ENCODE measurements at places on chromosomes 1 and 21. TPM values are rescaled to one million over a fixed set of nuclear protein-coding genes. Genes with fewer than 3 reads are reported as not detected.

DNA sequence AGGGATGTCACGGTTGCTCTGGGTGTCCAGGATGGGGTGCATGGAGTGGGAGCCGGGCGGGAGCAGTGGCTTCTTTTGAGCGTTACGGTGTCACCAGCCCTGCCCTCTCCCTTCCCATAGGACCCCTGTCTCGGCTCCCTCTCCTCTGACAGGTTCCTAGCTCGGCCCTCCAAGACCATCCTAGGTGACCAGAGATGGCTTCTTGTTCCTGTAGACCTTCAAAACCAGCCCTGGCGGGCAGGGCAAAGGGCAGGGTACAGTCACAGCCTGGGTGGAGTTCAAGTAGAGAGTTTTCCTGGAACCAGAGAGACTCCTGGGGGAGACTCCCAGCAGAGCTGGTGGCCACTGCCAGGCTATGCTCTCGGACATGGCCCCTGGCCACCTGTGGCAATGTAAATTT lies 345.6 kb upstream of the AJAP1 start:
- no peak overlapping the region for H3K4me3 ChIP-seq
- no peak overlapping the region for H3K27ac ChIP-seq
- DNase-seq, result no peak
- no peaks in the 10 kb centered on the region for H3K27me3 ChIP-seq

- no peaks in the 10 kb centered on the region for H3K27me3 ChIP-seq
- no peak for DNase-seq
- no peak overlapping the region for H3K4me3 ChIP-seq
- no peaks in the 10 kb centered on the region for H3K36me3 ChIP-seq
Observed at GRCh38 chr21:45204395-45204794, 83.3 kb downstream of the POFUT2 start.

DNA sequence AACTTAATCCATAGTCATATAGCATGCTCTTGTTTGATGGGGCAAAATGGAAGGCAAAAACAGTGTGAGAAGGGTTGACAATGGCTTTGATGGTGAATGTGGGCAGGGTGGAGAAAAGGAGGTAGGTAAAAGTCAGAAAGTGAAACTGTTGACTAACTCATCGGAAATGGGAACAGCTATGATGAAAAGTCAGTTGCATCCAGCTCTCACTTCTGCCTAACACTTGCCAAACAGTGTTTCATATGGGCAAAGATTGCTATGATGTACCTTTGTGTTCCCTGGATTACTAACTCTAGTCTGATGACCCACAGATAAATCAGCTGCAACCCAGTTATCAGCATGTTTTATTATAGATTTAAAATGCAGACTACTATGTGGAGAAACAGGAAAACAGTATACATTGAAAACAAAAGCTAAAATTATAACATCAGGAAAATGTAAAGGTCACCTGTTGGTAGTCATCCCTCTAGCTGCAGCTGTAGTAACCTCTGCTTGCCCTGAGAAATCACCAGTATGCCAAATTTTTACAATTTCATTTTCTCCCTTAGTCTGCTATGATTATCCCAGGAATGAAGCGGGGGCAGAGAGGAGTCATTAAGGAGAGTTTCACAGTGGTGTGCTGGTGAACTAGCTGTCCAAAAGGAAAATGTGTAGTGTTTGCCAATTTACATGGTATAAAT lies 11.7 kb downstream of the TNFSF18 start:
- DNase-seq, result no peak
- H3K36me3 ChIP-seq, result no peaks in the 10 kb centered on the region
- no peak overlapping the region for H3K27ac ChIP-seq
- no peaks in the 10 kb centered on the region for H3K4me1 ChIP-seq
- no peak overlapping the region for H3K4me3 ChIP-seq

GRCh38 chr1:205041998-205042910 lies 758 bp upstream of the CNTN2 start:
- no peaks in the 10 kb centered on the region for H3K36me3 ChIP-seq
- peaks cover 93% of the 10 kb centered on the region for H3K27me3 ChIP-seq
- no peak overlapping the region for H3K4me3 ChIP-seq
- DNase-seq, result no peak

- no peaks in the 10 kb centered on the region for H3K27me3 ChIP-seq
- peaks cover 10% of the 10 kb centered on the region for H3K36me3 ChIP-seq
- DNase-seq, result no peak
- H3K4me1 ChIP-seq, result peaks cover 12% of the 10 kb centered on the region
Observed at GRCh38 chr1:183778045-183778444, 26.9 kb upstream of the RGL1 start.

GRCh38 chr1:67679691-67680090 lies 5.3 kb upstream of the GADD45A start:
- no peak overlapping the region for H3K4me3 ChIP-seq
- peaks cover 17% of the 10 kb centered on the region for H3K4me1 ChIP-seq
- no peaks in the 10 kb centered on the region for H3K27me3 ChIP-seq

- no peaks in the 10 kb centered on the region for H3K4me1 ChIP-seq
- no peak for DNase-seq
- no peak overlapping the region for H3K27ac ChIP-seq
- H3K36me3 ChIP-seq, result peaks cover 18% of the 10 kb centered on the region
- no peaks in the 10 kb centered on the region for H3K27me3 ChIP-seq
- H3K4me3 ChIP-seq, result no peak overlapping the region
Observed at GRCh38 chr1:179995576-179995975, 41.0 kb downstream of the CEP350 start.

DNA sequence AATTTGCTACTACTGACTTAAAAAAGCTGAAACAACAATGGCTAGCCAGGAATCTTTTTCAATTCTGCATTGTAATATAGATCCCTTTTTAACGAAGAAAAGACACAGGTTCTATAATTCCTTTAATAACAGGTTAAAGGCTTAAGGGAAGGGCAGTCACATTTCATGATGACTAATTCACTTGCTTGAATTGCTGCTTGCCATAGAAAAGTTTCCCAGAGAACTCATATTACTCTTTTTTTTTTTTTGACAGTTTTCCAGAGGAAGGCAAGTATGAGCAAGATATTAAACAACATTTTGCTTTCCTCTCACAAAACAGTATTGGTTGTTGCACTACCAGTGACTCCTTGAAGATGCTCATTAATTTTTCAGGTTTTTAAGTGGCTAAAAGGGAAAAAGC lies 60.9 kb downstream of the IL23R start:
- H3K4me1 ChIP-seq, result no peaks in the 10 kb centered on the region
- no peak for DNase-seq
- peaks cover 5% of the 10 kb centered on the region for H3K27me3 ChIP-seq
- no peak overlapping the region for H3K27ac ChIP-seq

- no peaks in the 10 kb centered on the region for H3K36me3 ChIP-seq
- H3K27ac ChIP-seq, result no peak overlapping the region
- no peak overlapping the region for H3K4me3 ChIP-seq
- no peak for DNase-seq
- no peaks in the 10 kb centered on the region for H3K27me3 ChIP-seq
- H3K4me1 ChIP-seq, result no peaks in the 10 kb centered on the region
Observed at GRCh38 chr1:241800640-241801039, 47.4 kb upstream of the EXO1 start.

- peaks cover 16% of the 10 kb centered on the region for H3K4me1 ChIP-seq
- H3K4me3 ChIP-seq, result peak overlapping the region; percentile 84
- H3K36me3 ChIP-seq, result no peaks in the 10 kb centered on the region
- H3K27ac ChIP-seq, result peak overlapping the region; percentile 80
Observed at GRCh38 chr1:10694274-10694632, 102.2 kb downstream of the CASZ1 start.

DNA sequence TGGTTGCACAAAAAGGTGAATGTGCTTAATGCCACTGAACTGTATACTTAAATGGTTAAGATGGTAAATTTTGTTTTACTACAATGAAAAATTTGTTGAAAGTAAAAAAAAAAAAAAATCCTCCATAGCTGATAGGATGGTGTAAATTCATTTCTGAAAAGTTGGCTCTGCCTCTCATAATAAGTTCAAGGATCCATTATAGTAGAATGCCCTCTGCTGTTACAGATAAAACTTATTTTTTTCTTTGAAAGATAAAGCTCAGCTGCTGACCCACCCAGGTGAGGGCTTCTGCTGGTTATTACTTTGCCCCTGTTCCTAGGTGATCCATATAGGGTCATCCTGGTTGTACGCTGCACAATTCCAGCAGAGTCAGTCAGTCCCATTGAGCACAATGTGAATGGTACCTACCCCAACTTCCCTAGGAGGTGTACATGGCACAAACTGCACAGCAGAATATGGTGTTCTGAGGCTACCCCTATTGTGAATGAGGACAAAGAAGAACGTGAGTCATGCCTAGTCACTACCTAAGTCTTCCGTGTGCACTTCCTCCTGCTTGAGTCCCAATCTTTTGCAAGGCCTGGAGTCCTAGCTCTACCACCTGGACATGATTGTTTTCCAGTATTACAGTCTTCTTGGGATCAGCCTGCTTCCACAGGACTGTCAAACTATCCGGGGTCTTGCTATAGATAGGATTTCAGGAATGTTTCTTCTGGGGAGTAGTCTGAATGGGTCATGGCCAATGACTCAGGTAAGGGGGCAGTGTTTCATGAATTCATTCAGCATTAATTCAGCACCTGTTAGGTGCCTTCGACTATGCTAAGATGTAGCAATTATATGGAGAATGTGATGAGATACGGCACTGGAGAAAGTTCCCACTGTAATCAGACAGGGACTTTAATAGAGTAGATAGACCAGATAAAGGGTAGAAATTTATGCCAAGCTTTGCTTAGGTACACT lies 20.8 kb upstream of the CD5L start:
- H3K36me3 ChIP-seq, result no peaks in the 10 kb centered on the region
- no peak overlapping the region for H3K27ac ChIP-seq
- H3K27me3 ChIP-seq, result peaks cover 11% of the 10 kb centered on the region

DNA sequence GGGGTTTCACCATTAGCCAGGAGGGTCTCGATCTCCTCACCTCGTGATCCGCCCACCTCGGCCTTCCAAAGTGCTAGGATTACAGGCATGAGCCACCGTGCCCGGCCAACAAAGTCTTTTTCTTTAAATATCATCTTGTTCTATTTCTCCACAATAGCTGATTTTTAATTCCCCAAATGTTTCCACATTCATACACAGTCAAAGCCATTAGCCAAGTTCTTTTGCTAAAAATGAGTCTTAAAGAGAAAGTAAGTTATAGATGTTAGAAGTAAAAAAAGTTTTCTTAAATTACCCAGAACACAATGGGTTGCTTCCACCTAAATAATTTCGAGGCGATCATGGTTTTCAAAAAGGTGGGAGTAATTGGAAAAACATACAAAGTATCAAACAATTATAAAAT lies 30.6 kb downstream of the C2CD2 start:
- no peak for DNase-seq
- H3K4me1 ChIP-seq, result peaks cover 25% of the 10 kb centered on the region
- H3K27ac ChIP-seq, result no peak overlapping the region
- H3K4me3 ChIP-seq, result no peak overlapping the region

DNA sequence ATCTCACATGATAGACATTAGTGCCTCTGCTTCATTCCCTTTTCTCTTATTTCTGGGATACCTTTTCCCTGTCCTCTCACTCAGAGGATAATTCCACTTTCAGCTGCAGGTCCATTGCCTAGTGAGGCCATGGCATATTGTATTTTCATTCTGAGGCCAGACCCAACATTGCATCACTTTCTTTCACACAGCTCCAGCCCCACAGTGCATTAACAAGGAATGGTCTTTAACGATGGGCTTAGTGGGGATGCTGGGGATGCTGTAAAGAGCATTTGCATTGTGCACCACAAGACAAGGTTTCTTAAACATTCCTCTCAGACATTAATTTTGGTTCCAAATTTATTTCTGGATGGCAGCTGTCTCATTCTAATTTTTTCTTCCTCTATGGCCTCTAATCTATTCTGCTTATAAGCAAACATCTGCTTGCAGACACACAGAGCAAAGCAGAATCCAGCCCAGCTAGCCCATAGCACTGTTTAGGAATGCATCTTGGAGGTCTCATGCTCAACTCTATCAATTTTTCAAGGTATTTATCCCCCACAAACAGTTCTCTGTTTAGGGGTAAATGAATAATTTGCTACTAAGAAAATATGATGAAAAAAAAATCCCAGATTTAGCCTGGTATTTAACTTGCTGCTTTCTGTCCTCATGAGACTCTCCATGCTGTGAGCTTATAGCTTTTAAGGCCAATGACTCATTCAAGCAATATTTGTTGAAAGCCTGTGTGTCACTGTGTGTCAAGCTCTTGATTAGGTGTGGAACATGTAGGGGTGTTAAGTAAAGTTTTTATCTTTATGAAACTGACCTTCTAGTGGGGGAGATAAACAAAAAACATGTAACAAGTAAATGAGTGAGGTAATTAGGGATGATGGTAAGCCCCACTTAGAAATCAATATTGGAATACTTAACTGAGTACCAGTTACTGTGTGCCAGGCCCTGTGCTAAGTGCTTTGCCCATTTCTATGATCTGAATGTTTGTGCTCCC lies 44.5 kb upstream of the CCDC190 start:
- H3K27ac ChIP-seq, result peak overlapping the region; percentile 39
- no peak overlapping the region for H3K4me3 ChIP-seq
- H3K36me3 ChIP-seq, result no peaks in the 10 kb centered on the region
- peaks cover 10% of the 10 kb centered on the region for H3K4me1 ChIP-seq

DNA sequence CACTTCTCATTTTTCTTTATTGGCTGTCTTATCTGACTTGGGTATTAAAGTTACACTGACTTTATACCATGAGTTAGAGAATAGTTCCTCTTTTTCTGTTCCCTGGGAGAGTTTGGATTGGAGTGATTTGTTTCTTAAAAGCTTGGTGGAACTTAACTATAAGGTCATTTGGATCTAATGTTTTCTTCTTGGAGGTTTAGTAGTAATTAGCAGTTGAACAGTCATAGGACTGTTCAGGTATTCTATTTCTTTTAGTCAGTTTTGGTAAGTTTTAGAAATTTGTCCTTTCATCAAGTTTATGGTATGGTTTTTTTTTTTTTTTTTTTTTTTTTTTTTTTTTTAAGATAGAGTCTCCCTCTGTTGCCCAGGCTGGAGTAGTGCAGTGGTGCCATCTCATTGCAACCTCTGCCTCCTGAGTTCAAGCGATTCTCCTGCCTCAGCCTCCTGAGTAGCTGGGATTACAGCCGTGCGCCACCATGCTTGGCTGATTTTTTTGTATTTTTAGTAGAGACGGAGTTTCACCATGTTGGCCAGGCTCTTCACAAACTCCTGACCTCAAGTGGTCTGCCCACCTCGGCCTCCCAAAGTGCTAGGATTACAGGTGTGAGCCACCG lies 6.3 kb downstream of the TTC3 start:
- no peak overlapping the region for H3K4me3 ChIP-seq
- peaks cover 22% of the 10 kb centered on the region for H3K4me1 ChIP-seq
- no peaks in the 10 kb centered on the region for H3K27me3 ChIP-seq
- no peak overlapping the region for H3K27ac ChIP-seq

The SPATA21 gene
- not detected for total RNA-seq

The SPRR2F gene
- total RNA-seq, result 5.1 TPM

The PDZK1IP1 gene
- total RNA-seq, result not detected

The ATP1A4 gene
- total RNA-seq, result 0.27 TPM

The SLC44A5 gene
- 1.3 TPM for total RNA-seq

The TEX38 gene
- not detected for total RNA-seq
